Activated naive CD4-positive, alpha-beta T cell treated with Interleukin-2 at 50 U/mL for 16 hours (primary cell): ENCODE measurements at places on chromosomes 7 and 10.
A peak's percentile ranks its signal among the peaks of the same experiment; 100 is the strongest.

- DNase-seq: no peak
Measured at GRCh38 chr7:104936546-104936945, 77.5 kb upstream of the KMT2E start.

DNA sequence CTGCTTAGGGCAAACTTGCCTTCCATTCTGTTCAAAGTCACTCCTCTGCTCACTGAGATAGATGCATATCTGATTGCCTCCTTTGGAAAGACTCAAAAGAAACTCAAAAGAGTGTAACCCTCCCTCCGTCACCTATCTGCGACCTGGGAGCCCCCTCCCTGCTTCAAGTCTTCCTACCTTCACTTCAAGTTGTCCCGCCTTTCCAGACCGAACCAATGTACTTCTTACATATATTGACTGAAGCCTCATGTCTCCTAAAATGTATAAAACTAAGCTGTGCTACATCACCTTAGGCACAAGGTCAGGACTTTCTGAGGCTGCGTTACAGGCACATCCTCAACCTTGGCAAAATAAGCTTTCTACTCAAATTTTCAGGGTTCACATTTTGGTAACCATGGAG, 77.4 kb upstream of the C1GALT1 start:
- no peak for DNase-seq

- DNase-seq: no peak
Measured at GRCh38 chr7:67525588-67525987, 529.0 kb downstream of the TYW1 start.

DNA sequence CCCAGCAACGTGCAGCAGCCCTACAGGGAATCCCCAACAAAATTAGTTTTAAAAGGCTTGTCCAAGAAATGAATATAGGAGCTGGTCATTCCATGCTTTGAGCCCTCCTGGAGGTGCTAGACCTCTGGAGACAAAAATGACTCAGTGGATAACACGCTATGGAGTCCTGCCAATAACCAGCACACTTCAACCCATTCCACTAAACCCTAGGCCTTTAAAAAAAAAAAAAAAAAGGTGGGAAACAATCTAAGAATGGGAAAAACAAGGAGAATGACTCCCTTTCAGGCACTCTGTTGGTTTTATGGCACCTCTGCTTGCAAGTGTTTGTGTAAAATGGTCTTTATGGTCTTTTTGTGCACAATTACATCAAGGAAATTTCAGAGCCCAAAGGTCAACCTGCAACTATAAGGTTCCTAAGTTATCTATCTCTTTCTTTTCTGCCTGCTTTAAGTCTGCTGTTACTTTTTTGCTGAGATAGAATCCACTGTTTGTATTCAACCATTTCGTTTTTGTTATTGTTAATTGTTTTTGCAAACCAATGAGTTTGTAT, 21.3 kb downstream of the AVL9 start:
- DNase-seq: no peak

GRCh38 chr7:68272507-68272906, 1275.9 kb downstream of the TYW1 start:
- no peak for DNase-seq

- no peak for DNase-seq
Measured at GRCh38 chr7:157985636-157986035, 602.0 kb downstream of the PTPRN2 start.

DNA sequence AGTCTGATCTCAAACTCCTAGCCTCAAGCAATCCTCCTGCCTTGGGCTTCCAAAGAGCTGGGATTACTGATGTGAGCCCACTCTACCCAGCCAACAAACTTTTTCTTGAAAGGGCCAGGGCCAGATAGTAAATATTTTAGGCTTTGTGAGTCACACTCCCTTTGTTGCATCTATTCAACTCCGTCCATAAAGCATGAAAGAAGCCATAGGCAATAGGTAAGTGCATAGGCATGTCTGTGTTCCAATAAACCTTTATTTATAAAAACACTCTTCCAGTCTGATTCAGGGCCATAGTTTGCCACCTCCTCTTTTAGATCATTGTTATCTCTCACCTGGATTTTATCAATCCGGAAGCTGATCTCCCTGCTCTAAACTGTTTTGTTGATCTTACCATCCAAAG, 105.6 kb upstream of the BMPER start:
- DNase-seq: no peak

GRCh38 chr10:43295436-43295835, 28.6 kb upstream of the RASGEF1A start:
- DNase-seq: no peak

GRCh38 chr7:39883812-39884390, 66.2 kb upstream of the CDK13 start:
- no peak for DNase-seq

DNA sequence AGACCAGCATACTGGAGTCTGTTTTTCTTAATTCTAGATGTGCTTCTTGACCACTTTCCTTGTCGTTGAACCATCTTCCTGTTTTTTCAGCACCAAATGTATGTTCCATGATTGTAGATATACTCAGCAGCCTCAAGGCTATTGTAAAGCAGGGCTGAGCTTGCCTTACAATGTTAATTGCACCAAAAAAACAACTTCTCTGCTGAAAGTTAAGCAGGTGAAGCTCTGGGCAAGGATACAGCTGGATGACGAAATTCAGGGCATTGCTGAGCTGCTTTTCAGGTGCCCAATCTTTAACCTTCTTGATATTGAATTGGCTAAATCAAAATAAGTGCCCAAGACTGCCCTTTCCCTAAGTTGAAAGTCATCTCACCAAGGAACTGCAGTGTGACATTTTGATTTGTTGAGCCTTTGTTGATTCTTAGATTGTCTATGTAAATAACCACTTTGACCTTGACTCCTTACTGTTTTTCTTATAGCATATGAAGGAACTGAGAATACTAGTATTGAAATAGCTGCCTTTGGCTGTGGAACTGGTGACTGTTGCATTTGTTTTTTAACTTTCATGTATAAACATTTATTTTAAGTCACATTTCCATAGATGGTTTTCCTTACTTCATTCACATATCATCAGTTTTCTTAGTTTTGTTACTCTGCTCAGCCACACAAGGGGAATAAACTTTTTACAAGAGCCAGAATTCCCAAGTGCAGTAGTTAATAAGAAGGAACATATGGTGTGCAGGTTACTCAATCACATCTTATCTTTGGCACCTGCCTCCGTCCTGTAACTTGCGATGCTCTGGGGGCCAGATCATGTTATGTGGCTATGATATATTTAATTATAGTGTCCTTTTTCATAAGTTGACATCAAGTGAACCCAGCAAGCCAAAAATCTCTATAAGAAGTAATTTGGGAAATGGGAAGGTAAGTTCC, 3.1 kb downstream of the AHCYL2 start:
- DNase-seq: no peak

DNA sequence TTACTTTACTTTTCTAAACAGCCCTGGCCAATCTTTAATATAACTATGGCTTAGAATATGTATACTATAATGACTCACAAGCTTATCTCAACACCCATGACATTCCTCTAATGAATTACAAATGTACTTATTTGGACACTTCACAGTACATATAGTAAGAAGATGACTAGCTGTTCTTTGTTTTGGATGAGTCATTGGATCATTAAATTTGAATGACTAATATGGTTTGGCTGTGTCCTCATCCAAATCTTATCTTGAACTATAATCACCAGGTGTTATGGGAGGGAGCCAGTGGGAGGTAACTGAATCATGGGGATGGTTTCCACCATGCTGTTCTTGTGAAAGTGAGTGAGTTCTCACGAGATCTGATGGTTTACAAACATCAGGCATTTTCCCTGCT, 807.5 kb upstream of the SORCS1 start:
- DNase-seq: no peak

DNA sequence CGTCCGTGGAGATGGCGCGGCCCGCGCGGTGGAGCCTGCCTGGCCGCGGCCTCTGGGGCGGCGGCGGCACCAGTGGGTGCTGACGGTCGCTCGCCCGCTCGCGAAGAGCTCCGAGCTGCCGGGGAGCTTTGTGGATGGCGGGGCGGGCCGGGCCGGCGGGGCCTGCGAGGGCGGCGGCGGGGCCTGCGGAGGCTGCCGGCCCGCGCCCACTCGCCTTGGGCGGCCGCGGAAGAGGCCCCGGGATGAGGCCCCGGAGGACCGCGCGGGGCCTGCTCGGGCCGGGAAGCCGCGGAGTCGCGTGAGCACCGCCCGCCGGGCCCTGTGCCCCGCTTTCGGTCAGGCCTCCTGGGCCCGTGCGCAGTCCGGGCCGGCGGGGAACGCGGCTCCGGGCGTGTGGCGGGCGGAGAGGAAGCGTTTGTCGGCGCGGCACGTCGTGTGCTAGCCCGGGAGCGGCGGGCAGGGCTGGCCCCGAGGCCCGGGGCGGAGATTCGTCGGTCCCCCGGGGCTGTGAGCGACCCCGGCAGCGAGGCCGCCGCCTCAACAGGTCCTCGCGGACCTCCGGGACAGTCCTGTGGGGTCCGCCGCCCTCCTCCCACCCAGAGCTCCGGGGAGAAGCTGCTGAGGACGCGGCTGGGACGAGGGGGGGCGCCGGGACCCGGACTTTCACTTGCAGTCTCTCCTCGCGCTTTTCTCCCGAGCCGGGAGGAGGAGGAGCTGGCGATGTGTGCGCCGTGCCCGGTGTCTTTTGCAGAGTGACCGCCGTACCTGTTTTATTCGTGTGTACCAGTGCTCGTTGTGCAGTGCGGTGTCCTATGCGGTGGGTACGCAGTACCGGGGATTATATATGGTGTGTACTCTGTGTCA, 578 bp downstream of the ZMYND11 start:
- peak; percentile 67 for DNase-seq

GRCh38 chr7:11969643-11970042, 137.6 kb upstream of the THSD7A start:
- DNase-seq: no peak

DNA sequence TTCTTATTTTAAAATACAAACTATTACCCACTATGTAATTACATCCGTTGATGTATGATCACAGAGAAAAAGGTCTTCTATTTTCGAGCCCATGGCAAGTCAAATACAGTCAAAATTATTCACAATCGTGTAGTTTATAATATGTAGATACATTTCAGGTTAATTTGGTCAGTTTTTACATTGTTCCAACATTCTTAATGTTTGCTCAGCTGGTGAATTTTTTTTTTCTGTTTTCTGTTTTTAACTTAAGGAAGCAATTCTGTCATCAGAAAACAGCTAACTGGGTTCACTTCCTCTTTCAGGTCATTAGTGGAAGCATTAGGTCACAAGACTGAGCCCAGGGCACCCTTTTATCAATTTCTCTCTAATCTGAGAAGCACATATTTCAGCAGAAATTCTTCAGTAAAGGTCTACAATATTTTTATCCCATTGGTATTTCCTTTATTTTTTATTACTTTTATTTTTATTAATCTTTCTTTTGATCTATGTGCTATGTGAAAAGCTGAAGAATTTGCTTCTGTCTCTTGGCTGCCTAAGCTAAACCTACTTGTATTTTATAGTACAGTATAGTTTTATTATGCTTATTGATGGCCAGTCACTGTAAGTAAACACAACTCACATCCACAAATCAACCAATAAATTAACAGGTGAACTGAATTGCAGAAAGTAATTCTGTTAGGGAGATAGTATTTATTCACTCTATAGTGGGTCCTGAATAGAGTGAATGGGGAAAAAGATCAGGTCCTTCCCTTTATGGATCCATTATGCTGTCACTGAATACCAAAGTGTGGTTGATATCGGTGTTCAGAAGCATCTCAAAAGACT, 84.6 kb downstream of the ICA1 start:
- DNase-seq: no peak

- DNase-seq: peak; percentile 52
Measured at GRCh38 chr7:93117852-93118530, at the start of gene SAMD9. Gene SAMD9 (minus strand): TSS chr7:93117979. CDS start chr7:93106097, 11,882 bp downstream.

GRCh38 chr7:104362756-104363155, 34.4 kb downstream of the LHFPL3 start:
- no peak for DNase-seq
